ENCODE measurements at places on chromosomes 5 and 9.

DNA sequence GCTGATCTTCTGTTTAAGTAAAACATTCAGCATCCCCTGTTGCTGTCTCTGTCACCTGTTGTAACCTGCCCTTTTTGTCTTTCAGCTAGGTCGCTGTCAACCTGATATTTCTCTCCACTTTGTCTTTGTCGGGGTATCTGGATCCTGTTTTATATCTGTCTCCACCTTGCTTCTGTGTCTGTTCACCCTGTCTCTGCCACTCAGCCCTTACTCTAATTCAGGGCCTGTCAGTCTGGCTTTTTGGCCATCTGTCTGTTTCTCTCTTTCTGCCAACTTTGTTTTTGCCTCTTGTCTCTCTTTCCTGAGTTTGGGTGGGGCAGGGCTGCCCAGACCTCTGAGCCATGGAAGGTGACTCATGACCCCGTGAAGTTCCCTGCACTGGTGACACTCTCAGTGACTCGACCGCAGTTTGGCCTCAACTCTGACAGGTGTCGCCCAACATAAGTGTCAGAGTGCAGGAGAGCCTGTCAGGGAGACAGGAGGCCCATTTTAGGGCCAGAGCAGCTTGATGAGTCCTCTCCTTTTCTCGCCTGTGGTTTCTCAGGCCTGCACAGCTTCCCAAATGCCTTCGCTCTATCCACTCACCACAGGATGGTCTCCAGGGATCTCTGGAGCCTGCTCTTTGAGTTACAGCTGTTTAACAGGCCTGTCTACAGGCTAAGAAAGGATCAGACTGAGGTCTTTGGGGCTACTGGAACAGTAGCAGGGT, 868 bp downstream of the ZBTB43 start:
- peak; percentile 15 for DNase-seq

GRCh38 chr9:71987471-71988371, 72.7 kb downstream of the C9orf57 start:
- DNase-seq: no peak

- no peak for DNase-seq
Measured at GRCh38 chr5:31397926-31398557, 133.9 kb downstream of the DROSHA start.

DNA sequence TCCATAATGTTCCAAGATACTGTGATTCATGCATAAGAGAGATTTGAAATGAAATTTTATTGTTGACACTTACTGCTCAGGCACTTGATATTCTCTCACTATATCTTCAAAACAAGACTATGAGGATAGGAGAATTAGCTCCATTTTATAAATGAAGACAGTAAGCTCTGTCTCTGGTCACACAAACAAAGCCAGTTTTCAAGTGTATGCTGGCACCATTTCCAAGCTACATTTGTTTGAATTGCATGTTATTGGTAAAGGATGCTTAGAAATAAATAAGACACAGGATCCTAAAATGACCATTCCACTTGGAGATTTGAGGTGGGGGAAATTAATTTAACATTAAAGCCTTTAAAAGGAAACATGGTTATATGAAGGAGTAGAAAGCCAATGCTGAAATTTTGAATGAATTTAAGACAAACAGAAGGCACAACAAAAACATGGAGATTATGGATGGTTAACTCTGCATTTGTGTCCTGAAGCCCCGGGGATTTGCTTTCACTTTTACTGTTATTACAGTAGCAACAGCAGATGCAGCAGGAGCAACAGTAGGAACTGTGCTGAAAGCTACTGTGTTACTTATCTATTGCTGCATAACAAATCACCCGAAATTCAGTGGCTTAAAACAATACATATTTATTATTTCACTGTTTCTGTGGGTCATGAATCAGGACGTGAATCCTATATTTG, 79.7 kb upstream of the ASTN2 start:
- DNase-seq: peak; percentile 7

DNA sequence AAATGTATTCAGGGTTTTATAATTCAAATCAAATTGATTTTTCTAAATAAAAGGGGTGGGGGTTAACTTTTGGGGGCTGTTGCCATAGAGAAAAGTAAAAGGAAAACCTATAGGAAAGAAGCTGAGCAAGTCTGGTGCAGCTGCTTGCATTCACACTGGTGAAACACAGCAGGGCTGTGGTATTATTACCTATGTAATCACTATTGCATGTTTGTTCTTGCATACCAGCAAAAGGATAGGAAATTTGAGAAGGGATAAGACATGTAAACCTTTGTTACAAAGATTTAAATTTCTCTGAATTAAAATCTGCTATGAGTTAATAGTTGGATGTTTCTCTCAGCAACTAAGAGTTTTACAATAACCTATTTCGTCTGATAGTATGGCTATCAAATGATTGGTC, 346.7 kb downstream of the EFNA5 start:
- no peak for DNase-seq

DNA sequence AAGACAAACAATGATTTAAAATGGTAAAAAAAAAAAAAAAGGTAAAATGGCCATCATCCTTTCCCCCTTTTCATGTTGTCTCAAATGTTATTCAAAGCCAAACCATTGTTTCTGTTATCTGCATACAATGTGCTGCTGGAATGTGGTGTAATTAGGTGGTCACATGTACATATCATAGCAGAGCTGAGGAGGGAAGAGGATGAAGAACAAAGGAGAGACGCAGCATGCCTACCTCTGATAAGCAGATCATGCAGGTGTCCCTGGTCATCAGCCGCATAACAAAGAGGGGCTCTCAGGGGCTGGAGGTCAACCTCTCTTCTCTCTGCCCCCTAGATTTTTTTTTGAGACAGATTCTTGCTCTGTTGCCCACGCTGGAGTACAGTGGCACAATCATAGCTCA, 141.0 kb downstream of the CARTPT start:
- no peak for DNase-seq

GRCh38 chr9:13832446-13832845, 481.5 kb downstream of the NFIB start:
- no peak for DNase-seq

DNA sequence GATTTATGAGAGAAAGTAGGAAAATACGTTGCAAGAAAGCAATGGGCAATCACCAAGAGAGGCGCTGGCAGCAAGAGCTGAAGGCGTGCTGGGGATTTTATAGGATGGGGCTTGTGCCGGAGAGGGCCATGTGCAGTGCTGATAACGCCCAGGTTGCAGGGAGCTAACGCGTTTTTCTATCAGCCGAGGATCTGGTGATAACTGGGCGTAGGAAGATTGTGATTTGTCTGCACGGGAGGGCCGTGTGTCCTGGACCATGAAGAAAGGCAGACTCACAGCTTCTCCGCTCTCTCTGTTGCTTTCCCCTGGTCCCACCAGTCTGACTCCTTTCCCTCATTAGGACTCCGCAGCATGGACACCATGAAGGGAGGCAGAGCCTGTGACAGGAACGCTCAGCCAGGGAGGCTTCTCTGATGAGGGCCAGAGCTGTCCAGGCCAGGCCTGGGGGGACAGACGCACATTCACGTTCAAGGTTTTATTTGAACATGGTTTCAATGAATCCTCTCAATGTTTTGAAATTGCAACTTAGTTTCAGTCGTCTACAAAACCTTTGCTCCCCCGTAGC, 11.9 kb upstream of the CACNA1B start:
- no peak for DNase-seq

DNA sequence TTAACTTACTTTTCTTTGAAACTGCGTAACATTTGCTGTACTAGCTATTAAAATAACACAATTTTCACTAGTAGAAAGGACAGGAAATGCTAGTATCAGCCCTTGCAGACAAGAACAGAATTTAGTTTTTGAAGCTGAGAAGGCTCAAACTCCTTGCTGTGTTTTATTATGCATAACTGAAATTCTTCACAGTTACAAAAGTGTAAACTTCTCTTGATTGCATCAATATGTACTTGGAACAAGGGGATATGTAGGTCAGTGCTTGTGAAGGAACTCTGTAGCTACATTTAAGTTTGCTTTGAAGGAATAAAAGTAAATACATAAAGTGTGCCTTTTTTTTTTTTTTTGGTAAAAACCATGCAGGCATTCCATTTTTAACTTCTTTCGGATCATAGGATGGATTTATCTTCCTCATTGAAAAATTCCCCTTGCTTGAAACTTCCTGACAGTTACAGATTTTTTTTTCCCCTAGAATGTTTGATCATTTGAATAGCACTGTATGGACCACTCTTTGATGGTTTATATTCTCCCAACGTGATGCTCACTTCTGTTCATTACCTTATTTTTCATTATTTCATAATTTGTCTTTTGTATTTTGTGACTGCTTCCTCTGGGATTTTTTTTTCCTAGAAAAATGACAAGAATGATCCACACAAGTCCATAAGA, 94.9 kb upstream of the DAB2 start:
- no peak for DNase-seq

DNA sequence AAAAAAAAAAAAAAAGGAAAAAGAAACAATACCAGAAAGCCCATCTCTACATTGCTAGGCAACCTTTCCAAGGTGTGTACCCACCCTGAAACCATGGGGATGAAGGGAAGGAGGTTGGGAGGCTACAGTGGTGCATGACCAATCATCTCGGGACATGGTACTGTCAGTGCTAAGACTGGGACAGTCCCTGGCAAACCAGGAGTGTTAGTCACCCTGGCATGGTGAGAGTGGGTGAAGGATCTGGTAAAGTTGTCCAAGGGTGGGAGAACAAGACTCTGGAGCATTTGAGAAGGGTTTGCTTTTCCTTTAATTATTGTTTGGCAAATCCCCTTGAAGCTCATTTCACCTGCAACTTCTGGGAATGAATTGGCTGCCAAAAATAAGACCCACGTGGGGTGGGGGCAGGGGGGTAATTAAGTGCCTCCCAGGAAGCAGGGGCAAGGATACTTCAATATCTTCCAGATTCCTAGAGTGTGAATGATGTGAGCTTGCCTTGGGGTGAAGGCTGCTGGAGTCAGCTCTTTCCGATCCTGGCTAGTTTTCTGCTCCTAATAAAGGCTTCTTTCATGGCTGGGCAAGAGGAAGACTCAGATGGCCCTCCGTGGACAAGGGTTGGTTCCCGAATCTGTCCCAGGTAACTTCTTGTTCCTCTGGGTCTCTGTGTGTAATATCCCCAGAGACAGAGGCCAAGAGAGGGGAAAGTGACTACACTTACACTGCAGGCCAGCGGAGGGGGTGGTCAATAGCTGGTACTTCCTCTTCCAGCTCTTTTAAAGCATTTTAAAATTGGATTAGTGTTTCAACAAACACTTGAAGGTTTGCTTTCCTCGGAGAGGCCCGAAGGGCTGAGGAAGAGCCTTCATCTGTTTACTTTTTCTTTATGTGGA, 61.6 kb upstream of the SPRY4 start:
- DNase-seq: no peak

DNA sequence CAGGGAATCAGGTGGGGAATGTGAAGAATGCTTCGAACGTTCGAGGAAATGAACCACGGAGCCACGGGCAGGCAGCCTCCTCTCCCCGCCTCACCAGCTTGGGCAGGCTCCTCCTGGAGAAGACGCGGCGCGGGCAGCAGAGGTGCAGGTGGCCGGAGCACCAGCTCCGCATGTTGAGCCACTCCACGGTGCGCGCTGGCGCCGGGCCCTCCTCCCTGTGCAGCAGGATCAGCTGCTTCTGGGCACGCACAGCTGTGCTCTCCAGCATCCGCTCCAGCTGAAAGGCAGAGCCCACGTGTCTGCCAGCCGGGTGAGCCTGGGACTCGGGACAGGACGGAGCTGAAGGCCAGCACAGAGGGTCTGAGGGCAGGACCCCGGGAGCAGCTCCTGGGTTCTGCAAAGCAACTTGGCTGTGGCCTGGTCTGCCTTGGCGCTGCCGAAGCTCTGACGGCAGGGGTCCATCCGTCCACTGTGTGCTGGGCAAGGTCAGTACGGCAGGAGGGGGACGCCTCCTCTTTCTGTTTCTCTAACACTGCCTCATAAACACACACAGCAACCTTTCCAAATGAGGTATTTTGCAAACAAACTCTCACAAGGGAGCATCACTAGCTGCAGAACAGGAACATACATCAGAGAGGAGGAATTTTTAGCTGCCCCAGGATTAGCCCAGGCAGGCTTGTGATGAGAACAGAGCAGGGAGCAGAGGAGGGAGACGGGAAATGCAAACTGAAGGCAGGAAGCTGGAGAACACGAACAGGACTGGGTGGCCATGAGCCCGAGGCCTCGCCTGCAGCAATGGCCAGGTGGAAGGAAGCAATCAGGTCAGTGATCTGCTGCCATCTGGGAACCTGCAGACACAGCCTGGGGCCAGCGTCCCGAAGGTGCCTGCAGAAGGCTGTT, 20.1 kb upstream of the NSMF start:
- peak; percentile 92 for DNase-seq

DNA sequence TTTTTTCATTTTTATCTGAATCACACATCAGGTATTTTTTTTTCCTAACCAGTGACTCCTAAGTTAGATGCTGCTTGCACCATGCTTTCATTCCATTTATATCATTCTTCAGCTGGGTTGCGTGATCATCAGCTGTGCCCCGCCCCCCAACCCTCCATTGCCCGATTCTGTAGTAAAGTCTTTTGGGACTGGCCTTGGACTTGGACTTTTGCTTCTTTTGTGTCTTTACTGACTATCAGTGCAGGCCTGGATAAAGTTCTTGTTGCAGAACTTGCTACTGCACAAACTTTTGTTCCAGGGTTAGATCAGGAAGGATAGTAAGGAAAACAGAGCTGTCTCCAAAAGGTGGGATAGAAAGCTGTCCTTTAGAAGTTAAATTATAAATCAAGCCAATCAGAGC, 38.5 kb downstream of the SLC22A5 start:
- no peak for DNase-seq

GRCh38 chr9:108049671-108050494, 560.3 kb upstream of the KLF4 start:
- DNase-seq: no peak
